ENCODE measurements at places on chromosomes 7 and 10.

- DNase-seq = no peak
These were observed 114.9 kb downstream of the IPMK start for GRCh38 chr10:58152673-58153263.

GRCh38 chr7:127822822-127823508, 171.0 kb downstream of the SND1 start:
- no peak for DNase-seq

DNA sequence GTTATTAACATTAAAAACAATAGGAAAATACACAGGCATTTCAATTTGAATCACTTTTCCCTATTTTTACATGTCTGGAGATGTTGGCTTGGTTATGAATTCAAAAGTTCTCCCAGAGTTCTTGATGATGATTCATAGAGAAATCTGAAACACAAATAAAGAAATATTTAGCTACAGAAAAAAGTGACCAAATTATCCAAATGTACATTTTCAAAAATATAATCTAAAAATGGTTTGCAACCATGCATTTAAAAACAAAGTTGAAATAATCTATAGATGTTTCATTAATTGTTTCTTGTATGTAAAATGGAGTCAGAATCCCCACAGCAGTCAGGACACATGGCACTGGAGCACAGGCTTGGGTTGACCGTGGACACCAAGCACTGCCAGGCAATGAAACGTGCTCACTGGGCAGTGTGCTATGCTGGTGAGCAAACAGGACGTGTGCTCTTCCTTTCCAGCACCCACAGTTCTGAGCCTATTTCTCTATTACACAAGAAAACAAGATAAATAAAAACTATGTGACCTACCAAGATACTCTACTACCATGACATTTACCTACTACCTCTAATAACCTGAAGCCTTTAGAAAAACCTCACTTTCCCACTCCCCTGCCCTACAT, 44.1 kb upstream of the PTPRN2 start:
- DNase-seq = no peak

- no peak for DNase-seq
These were observed 35.3 kb downstream of the IL15RA start for GRCh38 chr10:5942001-5942400.

DNA sequence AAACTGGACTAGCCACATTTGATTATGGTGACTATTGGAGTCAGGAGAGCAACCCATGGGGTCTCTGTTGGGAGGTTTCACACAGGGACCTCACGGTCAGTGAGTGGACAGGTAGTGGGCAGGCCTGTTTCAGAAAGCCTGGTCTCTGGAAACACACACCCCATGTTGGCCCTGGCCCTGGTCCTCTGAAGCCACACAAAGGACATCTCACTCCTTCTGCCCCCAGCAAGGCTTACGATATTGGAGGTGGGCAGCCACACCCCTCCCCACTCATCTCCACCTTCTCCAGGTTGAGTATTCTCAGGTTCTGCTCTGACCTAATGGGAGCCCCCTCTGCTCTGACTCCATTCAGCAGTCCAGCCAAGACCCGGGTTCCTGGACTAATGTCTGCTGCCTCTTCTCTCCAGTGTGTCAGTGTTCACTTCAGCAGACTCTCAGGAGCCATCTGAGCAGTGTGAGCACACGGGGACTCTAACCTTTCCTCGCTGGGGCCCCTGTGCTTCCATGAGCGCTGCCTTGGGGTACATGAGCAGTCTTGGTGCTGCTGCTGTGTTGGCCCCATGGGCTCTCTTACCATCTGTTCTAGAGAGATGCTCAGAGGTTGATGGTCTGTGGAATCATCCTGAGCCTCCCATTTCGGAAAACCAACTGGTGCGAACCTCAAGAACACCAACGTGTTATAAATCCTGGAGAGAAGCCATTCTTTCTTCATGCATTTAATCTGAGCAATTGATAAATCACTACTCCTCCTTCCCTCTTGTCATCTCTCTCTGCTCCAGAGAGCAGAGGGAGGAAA, 748.6 kb downstream of the GRID1 start:
- no peak for DNase-seq

DNA sequence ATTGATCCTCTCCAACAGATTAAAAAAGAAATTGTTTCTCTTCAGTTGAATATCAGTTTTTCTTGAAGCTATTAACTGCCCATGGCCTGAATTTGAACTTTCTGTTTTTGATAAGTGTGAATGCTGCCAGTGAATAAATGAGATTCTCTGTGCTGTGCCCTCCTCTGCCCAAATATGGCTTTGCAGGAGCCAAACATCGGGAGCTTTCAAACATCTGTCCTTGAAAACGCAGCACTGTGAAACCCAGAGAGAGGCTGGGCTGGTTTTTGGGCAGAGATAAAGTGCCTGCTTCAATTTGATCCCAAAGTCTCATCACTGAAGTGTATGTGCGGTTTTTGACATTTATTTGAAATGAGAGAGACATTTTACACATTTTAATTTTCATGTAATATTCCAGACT, 268.3 kb upstream of the SHH start:
- DNase-seq = no peak

DNA sequence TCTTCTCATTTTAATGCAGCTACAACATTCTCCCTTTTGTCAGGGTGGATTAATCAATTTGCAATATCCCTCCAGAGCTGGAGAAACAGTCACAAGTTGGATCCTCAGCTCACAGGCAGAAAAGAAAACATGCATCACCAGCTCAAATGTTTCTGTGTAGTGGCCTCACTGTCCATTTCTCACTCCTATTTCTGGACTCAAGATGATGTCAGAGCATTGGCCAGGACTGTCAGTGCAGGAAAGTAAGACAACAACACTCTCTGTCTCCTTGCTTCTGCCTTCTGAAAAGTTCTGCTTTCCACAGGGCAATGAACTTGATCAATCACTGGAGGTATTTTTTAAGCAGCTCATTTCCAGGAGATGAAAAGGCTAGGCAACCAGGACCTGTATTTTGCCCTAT, 8.2 kb upstream of the SVIL start:
- DNase-seq = no peak

DNA sequence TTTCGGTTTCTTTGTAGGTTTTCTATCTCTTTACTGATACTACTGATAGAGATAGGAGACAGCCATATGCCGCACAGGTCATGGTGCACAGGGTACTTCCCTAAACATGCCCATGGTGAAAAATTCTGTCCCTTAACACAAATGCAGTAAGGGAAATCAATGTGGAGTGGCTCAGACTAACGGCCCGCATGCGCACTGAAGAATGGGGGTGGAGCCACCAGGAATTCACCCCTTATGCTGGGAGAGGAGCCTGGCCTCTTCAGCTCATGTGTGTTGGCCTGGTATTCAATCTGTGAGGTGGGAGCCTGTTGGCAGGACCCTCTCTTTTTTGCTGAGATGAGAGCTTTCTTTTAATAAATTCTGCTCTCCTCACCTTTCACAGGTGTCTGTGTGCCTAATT, 8.4 kb upstream of the URGCP start:
- DNase-seq = no peak

DNA sequence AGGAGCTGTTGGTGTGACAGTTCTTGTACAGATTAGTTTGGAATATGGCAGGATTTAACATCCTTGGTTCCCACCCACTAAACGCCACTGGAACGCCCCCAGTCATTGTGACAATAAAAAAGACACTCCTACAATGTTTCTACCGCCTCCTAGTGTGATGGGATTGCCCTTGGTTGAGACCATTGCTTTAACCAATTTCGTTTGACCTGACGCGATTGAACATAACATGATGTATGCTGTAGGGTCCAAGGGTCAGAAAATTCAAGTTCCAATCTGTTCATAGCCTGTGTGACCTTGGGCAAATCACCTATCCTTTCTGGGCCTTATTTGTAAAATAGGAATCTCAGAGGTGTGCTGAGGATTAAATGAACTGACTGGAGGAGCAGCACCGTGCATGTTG, 12.5 kb downstream of the MXI1 start:
- DNase-seq = no peak

DNA sequence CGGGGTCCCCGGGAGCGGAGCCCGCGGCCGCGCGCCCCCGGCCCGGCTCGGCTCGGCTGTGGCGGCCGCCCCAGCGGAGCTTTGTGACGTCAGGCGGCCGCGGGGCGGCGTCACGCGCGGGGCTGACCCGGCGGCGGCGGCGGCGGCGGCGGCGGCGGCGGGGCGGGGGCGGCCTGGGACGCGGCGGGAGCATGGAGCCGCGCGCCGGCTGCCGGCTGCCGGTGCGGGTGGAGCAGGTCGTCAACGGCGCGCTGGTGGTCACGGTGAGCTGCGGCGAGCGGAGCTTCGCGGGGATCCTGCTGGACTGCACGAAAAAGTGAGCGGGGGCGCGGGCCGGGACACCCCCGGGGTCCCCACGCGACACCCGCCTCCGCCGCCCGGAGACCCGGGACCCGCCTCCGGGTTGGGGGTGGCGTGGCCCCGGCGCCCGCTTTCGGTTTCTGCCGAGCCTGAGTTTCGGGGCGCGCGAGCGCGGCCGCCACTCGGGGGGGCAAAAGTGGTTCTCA, at the start of gene PWWP2B:
TSS of gene PWWP2B (plus strand) at position 165 of the 506 bp plus-strand sequence. CDS start at position 192, 27 bp downstream.
- peak; percentile 82 for DNase-seq

GRCh38 chr7:707296-708000, 19.1 kb upstream of the DNAAF5 start:
- no peak for DNase-seq

DNA sequence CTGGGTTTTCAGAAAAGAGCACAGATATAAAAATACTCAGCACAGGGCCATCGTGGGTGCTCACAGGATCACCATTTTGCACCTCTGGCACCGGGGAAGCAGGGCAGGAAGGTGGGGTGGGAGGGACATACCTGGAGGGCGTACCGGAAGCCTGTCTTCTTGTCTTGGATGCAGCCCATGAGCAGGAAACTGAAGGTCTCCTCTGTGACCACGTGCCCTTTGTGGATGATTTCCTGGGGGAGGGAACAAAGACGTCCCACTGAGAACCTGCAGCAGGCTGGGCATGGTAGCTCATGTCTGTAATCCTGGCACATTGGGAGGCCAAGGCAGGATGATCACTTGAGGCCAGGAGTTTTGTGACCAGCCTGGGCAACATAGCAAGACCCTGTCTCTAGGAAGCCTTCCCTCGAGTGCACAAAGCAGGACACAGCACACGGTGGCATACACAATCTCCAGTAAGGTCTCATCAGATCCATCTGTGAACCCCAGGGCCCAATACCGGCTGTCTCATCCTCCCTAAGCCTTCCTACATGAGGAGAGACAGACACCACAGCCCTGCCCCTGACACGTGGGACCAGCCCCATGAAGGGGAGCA, 9.5 kb downstream of the PTCD1 start:
- no peak for DNase-seq

GRCh38 chr7:66142334-66142733, 27.7 kb downstream of the CRCP start:
- DNase-seq = no peak

DNA sequence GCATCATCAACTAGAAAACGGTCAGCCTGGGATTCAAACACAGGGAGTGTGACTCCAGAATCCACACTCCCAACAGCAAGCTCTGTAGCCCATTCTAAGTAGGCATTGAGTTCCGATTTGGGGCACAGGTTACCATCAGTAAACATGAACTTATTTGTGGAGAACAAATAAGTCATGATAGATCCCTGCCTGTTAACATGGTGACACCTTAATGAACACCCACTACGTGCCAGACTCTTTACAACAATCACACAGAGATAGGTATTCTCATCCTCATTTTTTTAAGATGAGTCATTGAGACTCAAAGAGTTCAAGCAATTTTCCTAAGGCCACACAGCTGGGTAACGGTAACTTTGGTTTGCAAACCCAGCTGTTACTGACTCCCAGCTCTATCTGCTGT, 91.5 kb downstream of the LYZL2 start:
- DNase-seq = no peak

DNA sequence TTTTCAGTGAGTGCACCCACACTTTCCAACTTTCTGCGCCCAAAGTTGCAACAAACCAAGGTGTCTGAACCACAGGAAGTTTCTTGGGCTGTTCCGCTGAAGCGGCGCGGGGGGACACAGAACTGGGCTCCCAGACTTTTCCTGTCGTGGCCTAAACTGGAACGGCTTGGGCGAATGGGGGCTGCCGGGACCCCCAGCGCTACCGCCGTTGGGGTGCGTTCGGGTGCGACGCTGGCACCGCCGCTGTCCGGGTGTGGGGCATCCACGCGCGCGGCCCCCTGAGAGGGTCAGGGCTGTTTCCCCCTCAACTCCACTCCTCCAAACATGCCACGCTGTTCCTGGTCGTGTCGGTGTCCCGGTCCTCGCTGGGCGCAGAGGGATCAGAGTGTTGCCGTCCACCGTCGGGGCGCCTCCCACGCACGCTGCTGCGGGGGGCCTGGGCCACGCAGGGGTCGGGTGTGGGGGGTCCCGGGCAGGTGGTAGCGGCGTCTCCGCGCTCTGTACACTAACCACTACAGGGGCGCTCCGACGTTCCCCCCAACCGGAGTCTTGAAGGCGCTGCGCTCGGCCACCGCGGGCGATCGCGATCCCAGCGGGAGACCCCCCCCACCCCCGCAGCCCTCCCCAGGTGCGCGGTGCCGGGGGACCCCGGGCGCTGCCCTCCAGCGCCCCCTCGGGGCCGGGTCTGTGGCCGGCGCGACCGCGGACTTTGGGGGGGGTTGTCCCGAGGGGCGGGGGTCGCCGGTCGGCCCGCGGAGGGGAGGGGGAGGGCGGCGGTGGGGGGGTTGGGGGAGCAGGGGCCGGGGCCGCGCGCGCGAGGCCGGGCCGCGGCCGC, 2.2 kb upstream of the CUX1 start:
- DNase-seq = peak; percentile 61

GRCh38 chr10:132410779-132411532, 14.0 kb downstream of the PWWP2B start:
- DNase-seq = no peak

GRCh38 chr7:30459591-30460245, 18.9 kb downstream of the NOD1 start:
- no peak for DNase-seq

DNA sequence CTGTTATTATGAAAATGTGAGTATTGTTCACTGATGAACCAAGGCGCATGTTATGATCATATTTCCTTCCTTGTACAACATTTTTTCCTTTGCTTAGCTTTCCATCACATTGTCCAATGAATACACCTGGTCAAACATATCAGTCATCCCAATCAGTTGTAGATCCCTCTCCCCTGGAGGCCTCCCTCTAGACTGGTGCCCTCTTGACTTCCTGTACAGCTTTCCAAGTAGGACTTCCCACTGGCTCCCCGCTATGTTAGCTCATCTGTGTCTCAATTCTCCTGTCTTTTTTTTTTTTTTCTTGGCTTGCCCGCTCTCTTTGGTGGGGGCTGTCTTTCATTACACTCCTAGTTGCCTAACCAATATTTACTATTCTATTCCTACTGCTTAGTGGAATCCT, 214.2 kb upstream of the NPY start:
- DNase-seq = no peak
